CD4-positive, CD25-positive, alpha-beta regulatory T cell (primary cell): ENCODE measurements at places on chromosomes 13 and 19. TPM values are rescaled to one million over a fixed set of nuclear protein-coding genes. Genes with fewer than 3 reads are reported as not detected.
A peak's percentile ranks its signal among the peaks of the same experiment; 100 is the strongest.

DNA sequence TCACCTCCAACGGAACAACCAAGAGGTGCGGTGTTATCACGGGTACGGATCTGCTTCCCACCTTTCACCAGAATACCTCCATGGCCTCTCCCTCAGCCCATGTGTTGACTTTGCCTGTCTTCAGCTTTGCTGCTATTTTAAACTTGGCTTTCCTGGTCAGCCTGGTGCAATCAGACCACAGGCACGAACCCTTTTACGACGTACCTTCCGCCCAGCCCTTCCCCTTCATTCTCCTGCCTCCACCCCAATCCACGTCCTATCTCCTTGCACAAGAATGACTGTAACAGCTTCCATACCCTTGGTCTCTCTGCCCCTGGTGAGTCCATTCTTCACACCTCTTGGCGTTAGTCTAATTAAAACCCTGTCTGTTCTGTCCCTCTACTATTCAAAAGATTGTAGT, 431.7 kb downstream of the EFNB2 start:
- no peak for DNase-seq
- H3K4me3 ChIP-seq: no peak overlapping the region
- no peaks in the 10 kb centered on the region for H3K36me3 ChIP-seq
- H3K27ac ChIP-seq: no peak overlapping the region
- H3K27me3 ChIP-seq: no peaks in the 10 kb centered on the region

Gene SWSAP1
- total RNA-seq: 3.0 TPM

- no peak for DNase-seq
- H3K36me3 ChIP-seq: no peaks in the 10 kb centered on the region
- peak overlapping the region; percentile 91 for H3K4me3 ChIP-seq
- peak overlapping the region; percentile 99 for H3K27ac ChIP-seq
- H3K27me3 ChIP-seq: no peaks in the 10 kb centered on the region
- peaks cover 89% of the 10 kb centered on the region for H3K4me1 ChIP-seq
Measured at GRCh38 chr19:13841962-13842290, 35.0 kb upstream of the NANOS3 start.

Gene BCAM
- not detected for total RNA-seq

DNA sequence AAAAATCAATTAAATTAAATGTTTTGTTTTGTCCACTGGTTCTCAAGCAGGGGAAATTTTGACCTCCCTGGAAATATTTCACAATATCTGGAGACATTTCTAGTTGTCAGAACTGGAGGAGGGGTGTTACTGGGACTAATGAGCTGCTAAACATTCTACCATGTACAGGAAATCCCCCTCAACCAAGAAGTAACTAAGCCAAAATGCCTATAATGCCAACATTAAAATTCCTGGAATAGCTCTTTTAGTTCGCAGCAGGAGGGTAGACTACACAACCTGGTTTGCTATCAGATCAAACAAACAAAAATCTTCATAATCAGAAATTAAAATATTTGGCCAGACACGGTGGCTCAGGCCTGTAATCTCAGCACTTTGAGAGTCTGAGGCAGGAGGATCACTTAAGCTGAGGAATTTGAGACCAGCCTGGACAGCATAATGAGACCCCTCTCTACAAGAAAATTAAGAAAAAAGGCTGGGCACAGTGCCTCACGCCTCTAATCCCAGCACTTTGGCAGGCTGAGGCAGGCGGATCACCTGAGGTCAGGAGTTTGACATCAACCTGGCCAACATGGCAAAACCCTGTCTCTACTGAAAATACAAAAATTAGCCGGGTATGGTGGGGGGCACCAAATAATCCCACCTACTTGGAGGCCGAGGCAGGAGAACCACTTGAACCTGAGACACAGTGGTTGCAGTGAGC, 13.7 kb upstream of the SMARCA4 start:
- DNase-seq: no peak
- H3K36me3 ChIP-seq: no peaks in the 10 kb centered on the region
- H3K4me1 ChIP-seq: no peaks in the 10 kb centered on the region
- H3K4me3 ChIP-seq: no peak overlapping the region
- H3K27ac ChIP-seq: no peak overlapping the region
- H3K27me3 ChIP-seq: no peaks in the 10 kb centered on the region

GRCh38 chr13:60448907-60449510, 52.0 kb downstream of the TDRD3 start:
- H3K4me3 ChIP-seq: no peak overlapping the region
- no peak for DNase-seq
- H3K4me1 ChIP-seq: no peaks in the 10 kb centered on the region
- H3K36me3 ChIP-seq: no peaks in the 10 kb centered on the region
- no peaks in the 10 kb centered on the region for H3K27me3 ChIP-seq

GRCh38 chr13:48715977-48716376, 62.2 kb downstream of the CYSLTR2 start:
- H3K27me3 ChIP-seq: peaks cover 6% of the 10 kb centered on the region
- no peak overlapping the region for H3K27ac ChIP-seq
- H3K4me3 ChIP-seq: no peak overlapping the region
- no peaks in the 10 kb centered on the region for H3K4me1 ChIP-seq
- H3K36me3 ChIP-seq: no peaks in the 10 kb centered on the region

Gene PSG6
- total RNA-seq: 0.37 TPM

- peaks cover 18% of the 10 kb centered on the region for H3K4me1 ChIP-seq
- no peaks in the 10 kb centered on the region for H3K27me3 ChIP-seq
- DNase-seq: no peak
- no peak overlapping the region for H3K4me3 ChIP-seq
- no peak overlapping the region for H3K27ac ChIP-seq
Measured at GRCh38 chr13:30410705-30411125, 11.6 kb upstream of the UBE2L5 start.

Gene PSG1
- 0.96 TPM for total RNA-seq

Gene ZNF723
- not detected for total RNA-seq

Gene TICAM1
- total RNA-seq: 28.5 TPM

GRCh38 chr13:90047600-90047999, 1299.9 kb upstream of the MIR17HG start:
- DNase-seq: no peak
- H3K27ac ChIP-seq: no peak overlapping the region
- no peak overlapping the region for H3K4me3 ChIP-seq
- no peaks in the 10 kb centered on the region for H3K36me3 ChIP-seq
- H3K4me1 ChIP-seq: no peaks in the 10 kb centered on the region

Gene ASPDH
- not detected for total RNA-seq

DNA sequence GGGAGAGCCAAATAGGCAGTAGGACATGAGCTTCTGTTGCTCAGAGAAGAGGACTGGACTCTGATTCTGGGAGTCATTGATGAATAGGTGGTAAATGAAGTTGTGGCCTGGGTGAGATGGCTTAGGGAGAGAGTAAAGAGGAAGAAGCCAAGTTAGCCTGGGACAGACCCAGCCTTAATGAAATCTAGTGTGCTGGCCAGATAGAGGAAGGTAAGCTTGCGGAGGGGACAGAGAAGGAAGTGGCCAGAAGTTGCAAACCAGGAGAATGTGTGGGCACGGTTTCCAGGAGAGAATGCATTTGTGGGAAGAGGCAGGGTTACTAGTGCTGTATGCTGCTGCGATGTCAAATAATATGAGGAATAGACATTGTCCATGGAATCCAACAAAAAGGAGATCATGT, 83.3 kb upstream of the OLFM4 start:
- H3K27ac ChIP-seq: no peak overlapping the region
- peaks cover 3% of the 10 kb centered on the region for H3K27me3 ChIP-seq
- no peaks in the 10 kb centered on the region for H3K4me1 ChIP-seq
- DNase-seq: no peak

DNA sequence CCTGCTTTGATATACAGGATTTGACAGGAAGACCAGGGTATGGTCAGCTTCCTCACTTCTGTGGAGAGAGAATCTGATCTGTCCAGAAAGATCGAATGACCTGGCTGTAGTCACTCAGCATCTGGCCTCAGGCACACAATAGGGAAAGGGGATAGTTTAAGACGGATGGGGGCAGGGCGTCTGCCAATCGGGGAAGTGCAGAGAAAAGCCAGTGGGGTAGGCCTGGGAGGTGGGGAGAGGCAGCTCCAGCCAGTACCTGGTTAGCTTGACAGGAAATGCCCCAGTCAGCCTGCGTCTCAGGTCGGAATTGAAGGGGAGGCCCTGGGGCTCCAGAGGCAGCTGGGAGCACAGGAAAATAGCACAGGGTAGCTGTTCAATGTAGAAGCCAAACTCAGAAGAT, 12.4 kb downstream of the ZNF444 start:
- no peaks in the 10 kb centered on the region for H3K27me3 ChIP-seq
- DNase-seq: no peak
- H3K4me1 ChIP-seq: no peaks in the 10 kb centered on the region
- H3K27ac ChIP-seq: no peak overlapping the region

GRCh38 chr19:29421196-29421545, 104.6 kb upstream of the VSTM2B start:
- no peak for DNase-seq
- H3K27ac ChIP-seq: no peak overlapping the region
- H3K27me3 ChIP-seq: no peaks in the 10 kb centered on the region
- H3K4me1 ChIP-seq: no peaks in the 10 kb centered on the region
- H3K36me3 ChIP-seq: no peaks in the 10 kb centered on the region
